RWPE2 (cell line): ENCODE measurements at places on chromosomes 5 and 9.

DNA sequence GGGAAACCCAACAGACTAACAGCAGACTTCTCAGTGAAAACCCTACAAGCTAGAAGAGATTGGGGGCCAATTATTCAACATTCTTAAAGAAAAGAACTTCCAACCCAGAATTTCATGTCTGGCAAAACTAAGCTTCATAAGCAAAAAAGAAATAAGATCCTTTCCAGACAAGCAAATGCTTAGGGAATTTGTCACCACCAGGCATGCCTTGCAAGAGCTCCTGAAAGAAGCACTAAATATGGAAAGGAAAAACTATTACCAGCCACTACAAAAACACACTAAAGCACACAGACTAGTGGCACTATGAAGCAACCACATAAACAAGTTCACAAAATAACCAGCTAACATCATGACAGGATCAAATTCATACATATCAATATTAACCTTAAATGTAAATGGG is 131.1 kb downstream of the OR2K2 start:
- no peaks in the 10 kb centered on the region for H3K27me3 ChIP-seq
- no peaks in the 10 kb centered on the region for H3K36me3 ChIP-seq
- no peaks in the 10 kb centered on the region for H3K4me1 ChIP-seq
- H3K4me3 ChIP-seq, result no peak overlapping the region

DNA sequence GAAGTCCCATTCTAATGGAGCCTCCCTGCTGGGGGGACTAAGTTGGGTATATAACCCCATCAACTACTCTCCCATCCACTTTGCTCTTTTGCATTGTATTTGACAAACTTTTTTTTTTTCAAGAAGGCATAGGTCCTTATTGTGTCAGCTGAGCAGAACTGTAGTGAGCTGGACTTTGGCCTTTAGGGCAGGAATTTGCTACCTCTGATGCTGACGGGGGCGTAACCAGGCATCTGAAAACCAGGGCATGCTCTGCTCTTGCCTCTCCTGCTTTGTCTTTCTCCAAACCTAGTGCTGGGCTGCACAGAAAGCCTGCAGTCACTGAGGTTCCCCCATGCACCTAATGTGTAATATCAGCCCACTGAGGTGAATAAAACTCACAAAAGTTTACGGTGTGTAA is 49.0 kb downstream of the MSX2 start:
- peaks cover 11% of the 10 kb centered on the region for H3K27me3 ChIP-seq
- no peak overlapping the region for H3K4me3 ChIP-seq
- no peak for DNase-seq
- no peaks in the 10 kb centered on the region for H3K4me1 ChIP-seq

DNA sequence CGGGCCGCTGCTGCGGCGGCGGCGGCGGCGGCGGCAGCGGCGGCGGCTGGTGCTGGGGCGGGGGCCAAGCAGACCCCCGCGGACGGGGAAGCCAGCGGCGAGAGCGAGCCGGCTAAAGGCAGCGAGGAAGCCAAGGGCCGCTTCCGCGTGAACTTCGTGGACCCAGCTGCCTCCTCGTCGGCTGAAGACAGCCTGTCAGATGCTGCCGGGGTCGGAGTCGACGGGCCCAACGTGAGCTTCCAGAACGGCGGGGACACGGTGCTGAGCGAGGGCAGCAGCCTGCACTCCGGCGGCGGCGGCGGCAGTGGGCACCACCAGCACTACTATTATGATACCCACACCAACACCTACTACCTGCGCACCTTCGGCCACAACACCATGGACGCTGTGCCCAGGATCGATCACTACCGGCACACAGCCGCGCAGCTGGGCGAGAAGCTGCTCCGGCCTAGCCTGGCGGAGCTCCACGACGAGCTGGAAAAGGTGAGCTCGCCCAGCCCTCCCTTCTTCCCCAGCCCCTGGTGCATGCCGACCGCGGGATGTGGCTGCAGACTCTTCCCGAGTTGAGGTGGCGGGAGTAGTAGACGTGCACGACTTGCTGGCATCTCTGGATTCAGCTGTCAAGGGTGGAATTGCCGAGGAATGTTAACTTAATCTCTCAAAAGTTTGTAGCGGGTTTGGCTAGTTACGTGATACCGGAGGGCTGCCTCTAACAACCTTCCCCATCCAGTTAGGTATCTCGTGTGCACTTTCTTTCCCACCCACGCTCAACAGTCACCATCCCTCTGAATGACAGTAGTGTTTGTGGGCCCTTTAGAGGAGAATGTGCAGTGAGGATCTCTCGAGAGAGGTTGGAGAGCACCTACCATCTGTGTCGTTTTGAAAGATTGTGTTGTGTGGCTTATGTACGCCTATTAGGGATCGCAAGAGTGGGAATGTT is 932 bp downstream of the SLC12A2 start:
- peak overlapping the region; percentile 79 for H3K27ac ChIP-seq
- no peaks in the 10 kb centered on the region for H3K36me3 ChIP-seq
- peaks cover 21% of the 10 kb centered on the region for H3K4me1 ChIP-seq
- peak; percentile 76 for DNase-seq

- no peaks in the 10 kb centered on the region for H3K27me3 ChIP-seq
- no peaks in the 10 kb centered on the region for H3K36me3 ChIP-seq
- H3K27ac ChIP-seq, result no peak overlapping the region
- H3K4me1 ChIP-seq, result no peaks in the 10 kb centered on the region
- H3K4me3 ChIP-seq, result no peak overlapping the region
These were observed 54.4 kb downstream of the EXD3 start for GRCh38 chr9:137368431-137369035.

DNA sequence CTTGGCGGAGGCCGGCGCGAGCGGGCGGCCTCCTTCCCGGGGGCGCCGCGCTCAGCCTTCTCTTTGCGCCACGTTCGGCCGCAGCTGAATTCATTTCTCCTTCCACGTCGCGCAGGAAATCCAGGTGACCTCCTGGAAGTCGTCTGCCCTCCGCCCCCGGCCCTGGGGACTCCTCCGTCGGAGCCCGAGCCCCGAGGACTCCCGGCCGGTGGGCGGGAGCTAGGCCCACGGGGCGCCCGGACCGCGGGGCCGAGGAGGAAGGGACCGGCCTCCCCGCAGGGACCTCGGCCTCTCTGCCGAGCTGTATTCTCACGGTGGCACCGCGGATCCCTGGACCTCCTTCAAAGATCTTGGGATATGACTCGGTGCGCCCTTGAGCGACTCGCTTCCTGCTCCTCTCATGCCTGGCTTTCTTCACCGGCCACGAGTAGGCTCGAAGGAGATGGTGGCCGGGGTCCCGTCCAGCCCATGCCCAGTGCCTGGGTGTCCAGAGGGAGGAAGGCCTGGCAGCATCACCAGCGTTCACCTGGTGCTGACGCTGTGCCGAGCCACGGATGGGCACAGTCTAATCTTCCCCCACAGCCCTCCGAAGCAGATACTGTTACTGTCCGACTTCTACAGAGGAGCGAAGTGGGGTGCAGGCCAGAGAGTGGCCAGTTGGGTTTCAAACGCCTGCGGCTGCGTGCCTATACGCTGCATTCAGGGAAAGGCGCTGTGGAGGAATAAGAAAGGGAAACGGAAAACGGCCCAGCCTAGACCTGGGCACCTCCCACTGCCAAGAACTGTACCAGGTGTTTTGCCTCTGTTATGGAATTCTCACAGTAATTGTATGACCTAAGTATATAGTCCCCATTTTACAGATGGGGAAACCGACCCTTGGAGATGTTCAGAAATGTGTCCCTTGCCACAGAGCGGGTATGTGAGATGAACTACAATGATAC is 47.3 kb downstream of the PAX5 start:
- no peaks in the 10 kb centered on the region for H3K4me1 ChIP-seq
- peaks cover 67% of the 10 kb centered on the region for H3K27me3 ChIP-seq
- H3K36me3 ChIP-seq, result no peaks in the 10 kb centered on the region
- no peak overlapping the region for H3K27ac ChIP-seq

DNA sequence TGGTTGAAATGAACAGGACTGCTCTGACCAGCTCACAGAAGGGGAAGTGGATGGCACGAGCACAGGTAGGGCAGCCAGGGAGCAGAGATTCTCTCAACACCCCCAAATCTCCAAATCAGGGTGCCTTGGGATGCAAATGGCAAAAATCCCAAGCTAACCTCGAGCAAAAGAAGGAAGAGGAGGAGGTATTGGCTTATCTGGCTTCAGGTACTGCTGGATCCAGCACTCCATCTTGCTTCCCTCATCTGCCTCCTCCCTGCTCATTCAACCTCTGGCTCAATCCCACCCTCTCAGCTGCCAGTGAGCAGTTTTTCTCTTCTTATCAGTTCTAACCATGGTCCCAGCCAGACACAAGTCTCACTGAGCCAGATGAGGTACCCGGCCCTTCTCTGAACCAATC is 41.6 kb upstream of the GGTA1 start:
- no peaks in the 10 kb centered on the region for H3K4me1 ChIP-seq
- no peak overlapping the region for H3K27ac ChIP-seq
- H3K27me3 ChIP-seq, result no peaks in the 10 kb centered on the region
- no peak for DNase-seq

- H3K4me3 ChIP-seq, result no peak overlapping the region
- H3K27ac ChIP-seq, result no peak overlapping the region
- no peaks in the 10 kb centered on the region for H3K27me3 ChIP-seq
- DNase-seq, result no peak
These were observed 50.1 kb downstream of the FRMPD1 start for GRCh38 chr9:37700900-37701299.

DNA sequence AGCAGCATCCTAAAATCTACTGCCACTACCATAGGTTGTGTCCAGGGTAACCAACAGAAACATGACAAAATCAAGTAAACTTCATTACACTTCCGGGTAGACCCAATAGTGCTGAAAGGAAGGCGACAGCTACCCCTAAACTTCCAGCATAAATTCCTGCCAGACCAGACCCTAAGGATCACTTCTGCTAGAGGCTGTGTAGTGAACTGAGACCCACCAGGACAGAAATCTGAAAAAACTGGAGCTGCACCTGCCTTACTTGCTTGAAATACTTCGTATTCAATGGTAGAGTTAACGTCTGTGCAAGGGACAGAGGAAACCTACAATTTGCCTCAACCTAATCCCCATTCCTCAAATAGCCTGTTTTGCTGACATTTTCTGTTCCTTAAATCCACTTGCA is 1.0 kb upstream of the SECISBP2 start:
- peaks cover 69% of the 10 kb centered on the region for H3K36me3 ChIP-seq
- no peak for DNase-seq
- H3K4me1 ChIP-seq, result peaks cover 29% of the 10 kb centered on the region
- H3K4me3 ChIP-seq, result no peak overlapping the region
- peak overlapping the region; percentile 88 for H3K27ac ChIP-seq

DNA sequence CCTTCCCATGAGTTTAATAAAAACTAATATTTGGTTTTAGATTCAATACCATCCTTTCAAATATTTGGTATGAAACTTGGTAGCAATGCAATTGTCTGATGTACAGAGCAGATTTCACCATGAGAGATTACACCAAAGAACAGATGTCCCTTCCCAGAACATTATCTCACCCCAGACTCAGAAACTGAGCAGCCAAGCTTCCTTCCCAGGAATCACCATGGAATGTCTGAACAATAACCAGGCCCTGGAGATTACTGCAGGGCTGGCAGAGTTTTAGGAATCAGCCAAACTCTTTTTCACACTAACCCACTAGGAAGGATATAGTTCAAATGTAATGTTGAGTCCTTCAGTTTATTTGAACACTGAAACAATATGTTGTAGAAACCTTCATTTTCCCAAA is 23.9 kb downstream of the CLTA start:
- H3K4me3 ChIP-seq, result no peak overlapping the region
- peaks cover 92% of the 10 kb centered on the region for H3K36me3 ChIP-seq
- H3K4me1 ChIP-seq, result no peaks in the 10 kb centered on the region
- no peaks in the 10 kb centered on the region for H3K27me3 ChIP-seq
